ENCODE measurements at places on chromosomes 7 and 10. TPM values are rescaled to one million over a fixed set of nuclear protein-coding genes. Genes with fewer than 3 reads are reported as not detected.

The CTNNA3 gene
- polyA plus RNA-seq: 0.09 TPM

The IL6 gene
- 0.80 TPM for polyA plus RNA-seq

The PNLIPRP3 gene
- not detected for polyA plus RNA-seq

The KNDC1 gene
- 1.0 TPM for polyA plus RNA-seq

The LRRD1 gene
- 0.08 TPM for polyA plus RNA-seq

The HABP2 gene
- not detected for polyA plus RNA-seq

The AGMO gene
- polyA plus RNA-seq: 0.30 TPM

The NKX1-2 gene
- not detected for polyA plus RNA-seq

The TNKS2 gene
- 7.9 TPM for polyA plus RNA-seq

The OR6B1 gene
- polyA plus RNA-seq: under 0.01 TPM

The PTPN12 gene
- polyA plus RNA-seq: 61.7 TPM

The TMEM209 gene
- 9.5 TPM for polyA plus RNA-seq

The RAMP3 gene
- 13.1 TPM for polyA plus RNA-seq

The ITPRID1 gene
- polyA plus RNA-seq: not detected

DNA sequence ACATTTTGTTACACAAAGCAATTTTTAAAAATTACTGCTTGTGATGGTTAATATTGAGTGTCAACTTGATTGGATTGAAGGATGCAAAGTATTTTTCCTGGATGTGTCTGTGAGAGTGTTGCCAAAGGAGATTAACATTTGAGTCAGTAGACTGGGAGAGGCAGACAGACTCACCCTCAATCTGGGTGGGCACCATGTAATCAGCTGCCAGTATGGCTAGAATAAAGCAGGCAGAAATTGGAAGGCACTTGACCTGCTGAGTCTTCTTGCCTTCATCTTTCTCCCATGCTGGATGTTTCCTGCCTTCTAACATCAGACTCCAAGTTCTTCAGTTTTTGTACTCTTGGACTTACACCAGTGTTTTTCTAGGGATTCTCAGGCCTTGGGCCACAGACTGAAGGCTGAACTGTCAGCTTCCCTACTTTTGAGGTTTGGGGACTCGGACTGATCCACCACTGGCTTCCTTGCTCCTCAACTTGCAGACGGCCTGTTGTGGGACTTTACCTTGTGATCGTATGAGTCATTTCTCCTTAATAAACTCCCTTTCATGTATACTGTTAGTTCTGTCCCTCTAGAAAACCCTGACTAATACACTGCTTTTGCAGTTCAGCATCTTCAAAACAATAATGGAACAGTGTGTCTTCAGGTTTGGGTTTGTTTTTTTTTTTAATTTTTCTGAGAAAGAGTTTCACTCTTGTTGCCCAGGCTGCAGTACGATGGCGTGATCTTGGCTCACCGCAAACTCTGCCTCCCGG lies 244.1 kb upstream of the SEMA3C start:
- DNase-seq: no peak

DNA sequence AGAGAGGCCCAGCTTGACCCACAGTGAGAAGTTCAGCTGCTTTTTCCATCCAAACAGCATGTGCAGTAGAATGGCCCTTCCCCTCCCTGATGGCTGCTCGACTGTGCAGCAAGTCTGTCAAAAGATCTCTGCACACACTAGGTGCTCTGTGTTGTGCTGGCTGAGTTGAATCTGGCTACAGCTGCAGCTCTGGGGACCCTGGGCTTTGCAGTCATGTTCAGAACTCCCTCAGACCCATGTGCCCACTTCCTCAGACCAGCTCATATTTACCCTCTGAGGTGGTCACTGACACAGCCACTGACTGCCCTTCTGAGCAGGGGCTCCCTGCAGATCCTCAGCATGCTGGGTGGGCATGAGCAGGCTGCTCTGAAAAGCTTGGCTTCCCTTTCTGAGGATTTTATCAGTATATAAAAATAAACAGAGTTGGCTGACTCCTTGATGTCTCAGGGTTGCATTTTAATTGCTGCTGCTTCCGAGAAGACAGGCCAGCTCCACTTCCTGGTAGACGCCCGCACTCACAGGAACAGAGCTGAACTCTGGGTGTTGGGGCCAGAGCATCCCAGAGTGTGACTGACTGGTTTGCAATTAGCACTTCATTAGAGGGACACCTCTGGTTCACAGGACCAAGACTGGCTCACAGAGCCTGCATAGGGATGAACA lies 507.9 kb downstream of the RPS24 start:
- peak; percentile 19 for DNase-seq

DNA sequence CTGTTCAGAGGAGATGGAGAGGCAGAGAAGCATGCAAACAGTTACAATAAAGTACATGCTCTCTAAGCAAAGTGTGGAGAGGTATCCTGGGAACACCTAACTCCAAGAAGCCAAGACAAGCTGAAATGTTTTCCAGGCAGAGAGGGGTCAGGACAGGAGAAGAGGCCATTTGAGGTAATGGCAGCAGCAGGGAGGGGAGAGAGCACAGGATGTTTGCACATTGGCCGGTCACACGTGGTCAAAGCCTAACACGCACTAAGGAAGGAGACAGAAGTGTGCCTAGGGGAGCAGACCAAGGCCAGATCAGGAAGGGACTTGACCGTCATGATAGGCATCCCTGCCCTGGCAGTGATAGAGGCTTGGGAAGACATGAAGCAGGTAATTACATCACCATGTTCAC lies 101.5 kb downstream of the CTTNBP2 start:
- DNase-seq: peak; percentile 16

DNA sequence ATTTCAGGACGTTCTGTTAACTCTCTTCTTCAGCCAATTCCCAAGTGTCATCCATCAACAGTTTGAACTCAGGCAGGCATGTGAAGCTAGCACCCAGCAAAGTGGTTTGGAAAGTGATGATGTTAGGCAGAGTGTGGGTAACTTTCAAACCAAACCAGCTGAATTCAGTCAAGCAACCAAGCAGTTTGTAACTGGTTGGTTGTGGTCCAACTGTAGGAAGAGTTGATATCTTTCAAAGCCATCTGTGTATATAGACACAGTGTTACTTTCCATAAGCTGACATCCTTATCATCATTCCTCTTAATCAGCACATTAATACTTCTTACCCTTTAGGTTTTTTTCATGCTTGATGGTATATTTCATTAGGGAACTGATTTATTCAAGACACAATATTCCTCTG lies 72.2 kb upstream of the NUPR2 start:
- DNase-seq: no peak

GRCh38 chr10:119784340-119785067 lies 58.7 kb downstream of the INPP5F start:
- DNase-seq: no peak

DNA sequence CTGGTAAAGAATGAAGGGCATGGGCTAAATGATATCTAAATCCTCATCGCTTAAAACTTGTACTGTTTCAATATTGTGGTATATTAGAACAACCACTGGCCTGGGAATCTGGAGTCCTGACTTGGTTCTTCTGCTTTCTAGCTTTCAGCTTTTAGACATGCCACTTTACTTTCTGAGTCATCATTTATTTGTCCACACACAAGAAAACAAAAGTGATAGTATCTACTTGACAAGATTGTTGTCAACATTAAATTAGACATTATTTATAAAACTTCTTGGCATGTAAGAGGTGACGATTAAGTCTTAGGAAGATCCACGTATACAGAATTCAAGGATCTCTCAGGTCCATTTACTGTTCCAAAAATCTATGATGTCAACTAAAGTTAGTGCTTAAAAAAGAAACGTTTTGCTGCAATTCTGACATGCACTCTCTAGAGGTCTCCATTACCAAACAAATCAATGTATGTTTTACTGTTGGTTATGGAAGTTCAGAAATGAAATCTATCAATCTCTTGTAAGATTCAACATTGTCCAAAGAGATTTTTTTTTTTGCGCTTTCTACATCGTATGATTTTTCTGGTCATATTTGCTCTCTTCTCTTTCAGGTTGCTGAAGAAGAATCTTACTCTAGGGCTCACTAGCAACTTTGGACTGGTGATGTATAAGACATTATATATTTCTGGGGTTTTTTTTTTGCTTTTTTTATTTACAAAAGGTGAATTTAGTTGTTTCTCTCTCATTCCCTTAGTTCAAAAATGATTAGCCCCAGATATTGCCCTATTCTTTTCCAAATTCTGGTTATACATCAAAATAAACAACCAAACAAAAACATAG lies 53.6 kb upstream of the DYNC1I1 start:
- no peak for DNase-seq

DNA sequence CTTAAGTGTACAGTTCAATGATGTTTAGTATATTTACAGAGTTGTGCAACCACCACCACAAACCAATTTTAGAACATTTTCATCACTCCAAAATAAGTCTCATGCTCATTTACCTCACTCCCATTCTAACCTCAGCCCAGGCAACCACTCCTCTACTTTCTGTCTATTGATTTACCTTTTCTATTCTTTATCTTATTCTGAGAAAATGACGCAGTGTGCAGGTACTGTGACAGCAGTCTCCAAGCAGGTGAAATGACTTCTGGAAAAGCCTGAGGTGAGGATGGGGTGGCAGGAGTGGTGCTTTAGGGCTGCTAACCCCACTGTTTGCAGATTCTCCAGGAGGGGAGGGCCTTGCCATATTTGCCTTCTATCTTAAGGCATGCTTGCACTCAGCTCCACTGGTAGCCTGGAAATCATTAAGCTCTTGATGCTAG lies 39.5 kb downstream of the GARS1 start:
- DNase-seq: no peak

GRCh38 chr10:110504111-110504735 lies 6.5 kb downstream of the DUSP5 start:
- peak; percentile 68 for DNase-seq

DNA sequence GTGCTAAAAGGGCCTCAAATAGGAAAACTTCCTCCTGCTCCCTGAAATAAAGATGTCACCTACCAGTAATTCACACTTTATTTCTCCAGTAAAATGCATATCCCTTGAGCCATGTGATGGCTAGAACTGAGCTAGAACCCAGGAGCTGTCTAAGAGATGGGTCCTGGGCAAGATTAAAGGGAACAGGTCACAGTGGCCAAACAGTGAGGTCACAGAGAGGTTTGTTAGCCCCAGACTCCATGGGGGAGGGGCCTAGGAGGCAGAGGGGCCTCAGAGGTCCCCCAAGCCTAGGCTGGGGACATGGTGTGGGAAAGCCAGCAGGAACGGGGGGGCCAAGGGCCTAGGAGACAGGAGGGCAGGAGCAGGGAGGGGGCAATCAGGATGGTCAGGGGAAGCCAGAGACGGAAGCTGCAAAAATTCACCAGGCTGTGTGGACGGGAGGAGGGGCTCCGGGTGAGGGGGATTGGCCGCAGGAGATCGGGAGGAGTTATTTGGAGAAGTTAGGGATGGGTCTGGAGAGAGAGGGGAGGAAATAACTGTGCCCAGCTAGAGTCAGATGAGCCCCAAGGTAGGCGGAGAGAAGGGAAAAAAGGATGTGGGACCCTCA lies 3.3 kb downstream of the FBXO24 start:
- DNase-seq: no peak

GRCh38 chr10:101771380-101771779 lies 4.5 kb downstream of the FGF8 start:
- no peak for DNase-seq

GRCh38 chr10:116240157-116240950 lies 32.7 kb downstream of the GFRA1 start:
- no peak for DNase-seq

- DNase-seq: no peak
These were observed 72.8 kb downstream of the CFTR start for GRCh38 chr7:117552660-117553059.

DNA sequence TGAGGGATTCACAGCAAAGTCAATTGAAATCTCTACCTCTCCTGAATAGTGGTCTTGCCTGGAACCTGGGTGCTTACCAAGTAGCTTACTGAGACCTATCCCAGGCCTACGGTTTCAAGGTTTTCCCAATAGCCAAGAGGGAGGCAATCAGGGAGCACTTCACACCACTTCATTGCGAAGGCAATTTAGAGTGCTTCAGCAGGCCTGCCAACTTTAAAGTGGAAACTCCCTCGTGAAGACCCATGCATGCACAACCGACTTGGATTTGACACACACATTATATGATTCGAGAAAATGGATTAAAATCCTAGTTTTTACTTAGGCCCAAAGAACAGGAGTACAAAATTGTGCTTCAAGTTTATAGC lies 51.5 kb upstream of the NOBOX start:
- DNase-seq: no peak

DNA sequence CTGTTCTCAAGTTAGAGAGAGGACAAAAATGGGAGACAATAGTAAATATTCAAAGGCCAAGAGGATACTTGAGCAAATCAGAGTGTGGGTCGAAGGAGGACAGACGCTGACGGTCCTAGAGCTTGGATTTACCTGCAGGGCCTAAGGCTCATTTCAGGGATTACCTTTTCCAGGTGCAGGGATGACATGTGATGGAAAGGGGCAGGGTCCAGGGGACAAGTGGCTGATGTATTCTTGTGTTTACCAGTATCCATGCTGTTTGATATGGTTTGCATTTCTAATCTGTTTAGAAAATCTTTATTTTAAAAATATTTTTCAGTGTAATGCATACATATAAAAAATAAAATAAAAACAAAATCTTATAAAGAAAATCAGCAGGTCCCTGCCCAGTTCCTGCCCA lies 5.3 kb downstream of the GALNTL5 start:
- DNase-seq: no peak

DNA sequence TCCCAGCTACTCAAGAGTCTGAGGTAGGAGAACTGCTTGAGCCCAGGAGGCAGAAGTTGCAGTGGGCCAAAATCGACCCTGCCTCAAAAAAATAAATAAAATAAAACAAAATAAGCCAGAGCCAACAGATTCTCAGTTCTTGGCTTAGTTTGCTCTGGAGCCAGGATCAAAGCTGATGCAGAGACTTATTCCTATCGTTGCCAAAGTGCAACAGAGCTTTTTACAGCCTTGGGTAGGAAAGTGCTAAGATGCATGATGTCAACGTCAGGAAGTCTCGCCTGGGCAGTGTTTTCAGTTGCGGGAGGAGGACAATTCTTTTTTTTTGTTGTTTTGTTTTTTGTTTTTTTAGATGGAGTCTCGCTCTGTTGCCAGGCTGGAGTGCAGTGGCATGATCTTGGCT lies 43.8 kb upstream of the CYTH3 start:
- DNase-seq: no peak

DNA sequence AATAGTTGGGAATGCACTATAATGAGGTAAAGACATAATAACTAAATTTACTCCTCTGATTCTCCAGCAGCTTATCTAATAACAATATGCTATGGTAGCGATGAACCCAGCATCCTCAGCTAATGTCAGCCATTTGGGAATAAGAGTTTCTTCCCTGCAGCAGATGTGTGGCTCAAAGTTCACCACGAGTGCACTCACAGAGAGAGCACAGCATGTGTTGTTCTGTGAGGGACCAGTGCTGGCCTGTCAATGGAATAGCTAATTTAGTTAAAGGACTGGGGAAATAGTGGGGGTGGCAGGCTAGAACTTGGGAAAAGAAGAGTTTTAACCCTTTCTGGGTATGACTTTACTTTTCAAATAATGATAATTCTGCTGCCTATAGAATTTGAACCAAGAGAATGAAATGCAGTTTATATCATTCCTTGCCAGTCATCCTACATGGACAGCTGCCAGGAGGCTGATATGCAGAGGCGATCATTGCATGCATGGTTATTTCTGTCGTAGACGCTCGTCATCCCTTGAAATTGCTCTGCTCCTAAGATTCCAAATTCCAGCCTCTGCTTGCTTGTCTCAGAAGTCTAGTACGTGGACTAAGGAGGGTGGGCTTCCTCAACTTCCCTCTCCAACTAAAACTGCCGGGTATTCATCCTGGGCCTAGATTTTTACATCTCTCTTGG lies 355.6 kb downstream of the RNLS start:
- DNase-seq: peak; percentile 27

GRCh38 chr10:124005991-124006392 lies 87.4 kb downstream of the CHST15 start:
- DNase-seq: no peak
